Stimulated activated CD4-positive, alpha-beta T cell treated with anti-CD3 and anti-CD28 coated beads, Interleukin-1b, Interleukin-23, amount 100 ng/mL, for 24 hours (primary cell): ENCODE measurements at places on chromosomes 7 and 10.

- DNase-seq: no peak
Measured at GRCh38 chr7:142582351-142582750, 166.9 kb upstream of the PRSS1 start.

GRCh38 chr7:106289848-106290247 is 5.1 kb upstream of the NAMPT start:
- no peak for DNase-seq

- no peak for DNase-seq
Measured at GRCh38 chr10:76432016-76433012, 1000.9 kb downstream of the LRMDA start.

DNA sequence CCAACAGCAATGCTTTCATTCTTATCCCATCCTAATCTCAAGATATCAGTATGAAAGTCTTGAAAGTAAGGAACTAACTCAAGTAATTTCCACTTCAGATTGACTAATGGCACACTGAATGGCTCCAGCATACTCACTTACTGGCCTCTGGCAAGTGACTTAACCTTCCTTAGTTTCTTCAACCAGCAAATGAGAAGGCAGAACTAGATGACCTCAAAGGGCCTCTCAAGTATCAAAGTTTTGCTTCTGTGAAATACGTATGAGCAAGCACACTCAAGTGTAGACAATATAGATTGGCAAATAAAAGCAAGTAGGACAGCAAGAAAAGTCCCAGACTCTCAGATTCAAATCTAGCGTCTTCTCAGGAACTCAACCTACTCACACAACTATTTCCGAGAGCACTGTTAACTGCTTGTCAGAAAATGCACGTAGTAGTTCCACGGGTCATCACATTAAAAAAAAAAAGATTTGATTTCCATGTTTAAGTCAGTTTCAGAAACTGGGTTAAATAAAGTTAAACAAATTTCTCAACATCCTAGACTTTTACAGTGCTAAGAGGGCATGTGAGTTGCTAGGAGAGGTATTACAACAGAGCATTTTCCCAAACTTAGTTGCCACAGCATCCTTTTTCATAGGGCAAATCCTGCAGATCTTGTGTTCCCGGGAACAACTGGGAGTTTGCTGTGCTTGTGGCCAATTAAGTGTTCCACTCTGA is 276.9 kb upstream of the KLF14 start:
- no peak for DNase-seq

DNA sequence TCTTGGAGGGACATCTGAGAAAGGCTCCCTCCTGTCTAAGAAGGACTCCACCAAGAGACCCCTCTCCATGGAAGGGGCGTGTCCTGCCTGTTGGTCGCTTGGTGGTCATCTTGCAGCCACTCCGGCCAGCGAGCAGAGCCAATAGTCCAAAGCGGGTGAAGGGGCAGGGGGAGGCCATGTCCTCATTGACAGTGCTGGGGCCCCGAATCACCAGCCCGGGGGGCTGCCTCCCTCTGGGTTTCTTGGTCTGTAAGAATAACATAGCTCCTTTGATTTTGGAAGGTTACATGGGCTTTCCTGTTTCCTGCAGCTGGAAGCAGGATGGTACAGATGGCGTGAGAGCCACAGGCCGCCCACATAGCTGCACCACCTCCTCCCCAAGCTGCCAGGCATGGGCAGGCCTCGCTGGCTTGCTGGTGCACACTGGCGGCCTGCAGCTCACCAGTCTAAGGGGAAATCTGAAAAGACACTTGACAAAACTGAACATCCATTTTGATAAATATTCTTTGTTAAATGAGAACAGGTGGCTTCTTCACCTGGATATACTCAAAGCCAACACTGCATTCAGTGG is 105.8 kb downstream of the ARHGAP22 start:
- DNase-seq: no peak

DNA sequence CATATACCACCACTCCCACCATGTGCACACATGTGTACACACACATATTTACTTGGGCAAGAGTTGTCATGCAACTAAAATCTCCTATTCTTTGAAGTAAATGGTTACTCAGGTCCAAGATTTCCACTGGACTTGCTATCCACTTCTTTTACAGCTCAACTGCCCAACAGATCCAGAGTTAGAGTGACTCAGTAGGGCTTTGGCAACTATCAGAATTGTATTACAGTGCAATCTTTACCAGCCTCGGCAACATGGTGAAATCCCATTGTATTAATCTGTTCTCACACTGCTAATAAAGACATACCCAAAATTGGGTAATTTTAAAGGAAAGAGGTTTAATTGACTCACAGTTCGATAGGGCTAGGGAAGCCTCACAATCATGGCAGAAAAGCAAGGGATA is 51.9 kb upstream of the ABLIM1 start:
- DNase-seq: no peak

DNA sequence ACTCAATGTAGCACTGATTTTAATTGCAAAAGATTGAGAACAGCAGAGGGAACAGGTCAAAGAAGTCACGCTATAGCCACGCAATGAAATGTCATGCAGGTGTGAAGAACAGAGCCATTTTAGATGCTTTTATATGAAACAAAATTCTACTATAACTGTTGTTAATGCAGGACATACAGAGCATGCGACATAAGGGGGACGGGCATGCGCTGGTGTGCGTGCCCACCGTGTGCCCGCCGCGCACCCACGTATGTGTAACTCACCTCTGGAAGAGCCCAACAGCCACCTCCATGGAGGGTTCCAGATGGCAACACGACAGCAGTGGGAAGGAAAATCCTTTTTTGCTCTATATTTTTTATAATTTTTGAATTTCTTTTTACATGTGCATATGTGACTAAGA is 410.0 kb upstream of the RNF32 start:
- DNase-seq: no peak

GRCh38 chr7:159026271-159027055 is 118.2 kb downstream of the VIPR2 start:
- no peak for DNase-seq

- no peak for DNase-seq
Measured at GRCh38 chr7:106110885-106111654, 1.0 kb downstream of the SYPL1 start.

- DNase-seq: no peak
Measured at GRCh38 chr7:13651167-13651566, 338.3 kb downstream of the ETV1 start.

DNA sequence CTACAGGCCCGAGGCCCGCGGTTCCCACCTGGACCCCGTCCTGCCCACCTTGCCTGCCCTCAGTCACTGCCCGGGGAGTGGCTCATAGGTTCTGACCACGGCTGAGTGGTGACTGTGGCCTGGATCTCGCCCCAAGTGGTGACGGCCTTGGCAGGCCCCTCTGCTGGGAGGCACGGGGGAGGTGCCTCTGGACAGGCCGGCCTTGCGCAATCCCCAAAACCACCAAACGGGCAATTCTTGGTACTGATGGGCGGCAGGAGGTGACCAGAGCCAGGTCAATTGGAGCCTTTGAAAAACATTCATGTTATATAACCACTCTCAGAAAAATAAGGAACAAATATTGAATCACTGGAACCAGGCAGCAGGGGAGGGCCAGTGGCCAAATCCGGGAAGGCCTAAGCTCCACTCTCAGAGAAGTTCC is 83.4 kb downstream of the PRKAG2 start:
- no peak for DNase-seq

- no peak for DNase-seq
Measured at GRCh38 chr7:57529931-57530330, 80.0 kb downstream of the ZNF716 start.

DNA sequence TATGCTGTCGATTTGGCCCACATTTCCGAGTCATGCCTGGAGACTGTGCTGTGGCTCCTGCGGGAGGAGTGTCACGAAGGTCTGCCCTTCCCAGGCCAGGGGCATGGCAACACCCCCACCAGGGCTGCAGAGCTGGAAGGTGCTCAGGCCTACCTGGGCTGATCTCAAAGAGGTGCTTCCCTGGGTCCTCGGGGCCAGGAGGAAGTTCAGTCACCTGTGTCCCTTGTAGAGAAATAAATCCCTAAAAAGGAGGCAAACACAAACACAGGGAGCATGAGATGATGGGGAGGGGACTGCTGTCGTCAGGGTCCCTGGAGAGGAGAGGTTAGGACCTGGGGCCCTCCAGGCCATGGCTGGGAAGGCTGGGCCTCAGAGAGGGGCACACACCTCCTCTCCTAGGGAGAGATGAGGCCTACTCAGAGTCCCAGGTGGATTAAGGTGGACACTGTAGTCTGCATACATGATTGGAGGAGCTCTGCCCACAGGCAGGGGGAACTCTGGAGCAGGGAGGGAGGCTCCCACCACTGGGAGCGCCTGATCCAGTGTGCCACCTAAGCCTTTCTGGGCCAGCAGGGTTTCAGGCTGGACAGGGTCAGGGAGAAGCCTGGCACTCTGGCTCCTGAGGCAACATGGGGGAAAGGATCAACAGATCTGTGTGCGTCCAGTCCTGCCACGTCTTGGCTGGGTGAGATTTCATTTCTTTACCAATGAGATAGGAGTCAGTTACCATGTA is 49.4 kb downstream of the ARHGAP22 start:
- no peak for DNase-seq

GRCh38 chr10:114638821-114639625 is 19.1 kb downstream of the ABLIM1 start:
- DNase-seq: no peak

GRCh38 chr10:96646751-96647166 is 59.9 kb upstream of the TM9SF3 start:
- no peak for DNase-seq

- peak; percentile 65 for DNase-seq
Measured at GRCh38 chr7:87220026-87220733, 648 bp upstream of the TMEM243 start.

GRCh38 chr7:28503396-28503795 is 91.1 kb downstream of the CREB5 start:
- DNase-seq: no peak

DNA sequence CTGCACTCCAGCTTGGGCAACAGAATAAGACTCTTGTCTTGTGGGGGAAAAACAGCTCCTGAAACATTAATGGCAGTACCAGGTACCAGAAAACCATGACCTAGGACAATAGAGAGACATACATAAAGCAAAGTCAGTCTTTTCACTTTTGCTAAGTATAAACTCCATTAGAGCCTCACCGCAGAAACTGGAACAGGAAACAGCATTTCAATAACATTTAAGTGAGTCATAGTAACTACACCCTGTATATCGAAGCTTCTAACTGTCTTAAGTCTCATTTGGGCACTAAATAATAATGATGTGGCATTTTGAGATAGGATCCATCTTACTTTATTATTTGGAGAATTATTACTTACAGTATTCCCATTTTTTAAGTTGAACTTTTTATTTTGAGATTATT is 517.8 kb upstream of the CELF2 start:
- DNase-seq: no peak

- DNase-seq: no peak
Measured at GRCh38 chr7:28408105-28408959, 4.0 kb upstream of the CREB5 start.

DNA sequence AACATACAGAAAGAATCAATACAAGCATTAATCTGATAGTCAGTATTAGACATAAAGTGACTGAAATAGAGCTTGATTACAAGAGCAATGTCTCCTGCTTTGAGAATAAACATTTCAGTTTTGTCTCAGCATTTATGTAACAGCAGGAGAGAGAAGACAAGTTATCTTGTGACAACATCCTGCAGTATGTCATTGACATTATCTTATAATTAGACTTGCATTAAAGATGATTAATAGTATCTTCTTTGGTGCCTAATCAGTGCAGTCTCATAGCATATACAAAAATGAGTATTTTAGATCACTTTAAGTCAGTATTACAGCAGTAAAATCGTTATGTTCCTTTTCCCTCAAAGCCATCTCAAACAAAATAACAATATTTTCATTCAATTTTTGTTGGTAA is 436.1 kb upstream of the ETV1 start:
- no peak for DNase-seq

- no peak for DNase-seq
Measured at GRCh38 chr10:113753020-113753692, 1.7 kb downstream of the PLEKHS1 start.

DNA sequence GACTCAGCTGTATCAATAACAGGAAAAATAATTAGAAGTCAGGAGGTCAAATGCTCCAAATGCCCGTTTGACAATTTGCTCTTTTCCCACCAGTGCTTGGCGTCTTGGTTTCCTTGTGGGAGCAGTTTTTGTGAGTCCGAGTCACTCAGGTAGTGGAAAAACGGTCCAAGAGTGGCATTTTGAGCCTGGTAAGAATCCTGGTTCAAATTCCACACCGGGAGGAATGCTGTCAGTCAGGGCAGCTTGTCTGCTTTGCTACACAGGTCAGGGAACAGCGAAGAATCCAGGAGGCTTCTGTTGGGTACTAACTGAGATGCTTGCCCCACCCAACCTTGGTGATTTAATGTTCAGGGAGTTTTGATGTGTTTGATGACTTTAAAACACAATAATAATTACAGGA is 209.5 kb downstream of the HERPUD2 start:
- DNase-seq: no peak

GRCh38 chr10:4260483-4261124 is 475.6 kb upstream of the KLF6 start:
- DNase-seq: no peak

- DNase-seq: no peak
Measured at GRCh38 chr7:55325371-55325792, 39.8 kb upstream of the LANCL2 start.

GRCh38 chr7:2169923-2170575 is 62.7 kb downstream of the MAD1L1 start:
- DNase-seq: no peak

GRCh38 chr10:75352650-75353049 is 48.9 kb downstream of the ZNF503 start:
- no peak for DNase-seq

GRCh38 chr7:90825779-90826178 is 229.7 kb downstream of the CDK14 start:
- no peak for DNase-seq

- DNase-seq: no peak
Measured at GRCh38 chr7:18770154-18770811, 274.7 kb downstream of the HDAC9 start.

DNA sequence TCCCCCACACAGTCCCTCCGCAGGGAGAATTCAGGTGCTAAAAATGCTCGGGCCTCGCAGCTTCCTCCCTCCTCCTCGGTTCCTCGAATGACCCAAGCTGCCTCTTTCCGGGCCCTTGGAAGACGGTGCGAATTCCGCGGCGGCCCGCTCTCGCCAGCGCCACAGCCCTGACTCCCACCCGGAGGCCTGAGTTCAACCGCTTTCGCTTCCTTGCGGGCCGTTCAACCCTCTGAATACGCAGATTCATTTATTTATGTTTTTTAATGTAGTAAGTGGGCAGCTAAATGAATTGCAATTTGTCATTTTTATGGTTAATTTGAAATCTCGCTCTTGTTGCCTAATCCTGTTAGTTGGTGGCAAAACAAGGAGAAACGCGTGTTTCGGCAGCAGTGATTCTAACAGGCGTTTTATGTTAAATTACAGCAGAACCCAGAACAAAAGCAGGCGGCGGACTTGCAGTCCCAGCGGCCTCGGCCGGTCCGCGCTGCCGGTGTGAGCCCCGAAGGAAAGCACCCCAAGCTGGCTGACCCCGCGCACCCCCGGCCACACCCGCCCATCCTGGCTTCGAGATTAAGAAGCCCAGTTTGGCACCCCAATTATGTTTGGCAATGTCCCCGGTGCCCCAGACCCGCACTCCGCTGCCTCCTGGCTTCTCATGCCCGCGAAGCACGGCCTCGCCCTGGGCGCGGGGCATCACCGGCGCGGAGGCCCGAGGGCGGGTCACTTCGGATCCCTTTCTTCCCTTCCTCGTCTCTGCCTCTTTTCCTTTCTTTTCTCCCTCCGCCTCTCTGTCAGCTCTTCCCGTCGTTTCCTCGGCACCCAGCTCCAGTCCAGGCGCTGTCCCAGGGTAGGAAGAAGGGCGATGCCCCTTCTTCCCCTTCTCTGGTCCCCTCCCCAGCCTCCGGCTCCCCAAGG is 75.9 kb downstream of the INSIG1 start:
- no peak for DNase-seq

GRCh38 chr7:131027287-131027773 is 293.3 kb upstream of the KLF14 start:
- no peak for DNase-seq

GRCh38 chr7:40915071-40915470 is 780.3 kb downstream of the SUGCT start:
- DNase-seq: no peak
